HFFc6 (cell line): ENCODE measurements at places on chromosomes 7 and 10.
A peak's percentile ranks its signal among the peaks of the same experiment; 100 is the strongest.

DNA sequence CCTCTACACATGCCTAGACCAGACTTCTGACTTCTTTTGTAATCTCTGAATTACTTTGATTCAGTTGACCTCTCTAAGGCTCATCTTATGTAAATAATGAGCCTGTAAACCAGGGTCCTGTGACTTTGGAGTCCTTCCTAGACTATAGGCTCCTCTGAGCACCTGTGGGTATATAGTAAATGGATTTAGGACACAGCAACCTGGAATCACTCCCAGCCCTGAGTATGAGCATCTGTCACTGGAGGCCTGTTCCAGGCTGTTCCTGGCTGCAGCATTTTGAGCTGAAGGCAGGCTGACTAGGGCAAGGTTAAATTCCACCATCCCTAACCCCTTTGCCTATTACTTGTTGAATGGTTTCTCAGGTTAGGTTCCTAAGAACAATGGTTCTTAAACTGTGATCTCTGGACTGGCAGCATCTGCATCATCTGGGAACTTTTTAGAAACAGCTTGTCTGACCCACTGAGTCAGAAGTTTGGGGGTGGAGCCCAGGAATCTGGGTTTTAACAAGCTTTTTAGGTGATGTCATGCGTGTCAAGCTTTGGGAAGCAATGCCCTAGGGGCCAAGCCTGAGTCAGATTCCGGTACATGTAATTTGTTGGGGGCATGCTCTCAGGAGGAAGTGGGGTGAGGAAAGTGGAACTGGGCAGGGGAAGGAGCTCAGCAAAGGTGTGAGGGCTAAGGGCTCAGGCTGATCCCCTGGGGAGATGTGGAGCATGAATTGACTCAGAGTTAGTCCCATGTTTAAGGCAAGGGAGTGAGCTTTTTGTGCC, 28.2 kb downstream of the MINDY4 start:
- DNase-seq, result peak; percentile 87

- DNase-seq, result peak; percentile 78
These were observed 68.1 kb downstream of the VPS41 start for GRCh38 chr7:38840736-38841460.

GRCh38 chr7:87110778-87111177, 41.5 kb upstream of the DMTF1 start:
- no peak for DNase-seq

DNA sequence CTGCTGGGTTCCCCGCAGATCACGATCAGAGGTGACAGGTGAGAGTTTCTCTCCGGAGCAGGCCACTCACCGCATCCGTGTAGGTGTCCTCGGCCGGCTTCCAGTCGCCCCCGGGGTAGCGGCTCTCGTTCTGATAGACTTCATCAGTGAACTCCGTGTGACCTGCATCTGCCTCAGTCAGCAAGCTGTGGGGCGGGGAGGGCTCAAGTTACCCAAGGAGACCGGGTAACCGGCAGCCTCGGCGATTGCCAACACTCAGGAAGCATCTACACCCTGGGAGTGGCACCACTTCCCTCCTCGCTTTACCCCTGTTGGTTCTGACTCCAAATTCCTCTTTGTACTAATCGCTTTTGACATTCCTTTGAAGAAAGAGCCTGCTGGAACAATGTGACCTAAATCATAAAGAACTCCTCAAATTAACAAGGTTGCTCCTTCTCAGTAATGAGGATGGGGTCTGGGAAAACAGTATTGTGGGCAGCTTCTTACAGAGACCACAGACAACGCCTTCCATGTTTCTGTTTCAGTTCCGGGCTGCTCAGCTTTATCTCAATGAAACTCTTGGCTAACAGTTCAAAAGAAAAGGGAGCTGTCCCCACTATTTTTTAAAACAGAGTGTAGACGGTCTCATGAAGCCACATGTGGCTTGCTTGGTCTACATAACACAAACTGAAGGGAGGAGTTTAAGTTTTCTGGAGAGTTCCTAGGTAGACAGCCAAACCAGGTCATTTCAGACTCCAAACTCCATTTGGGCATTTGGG, 118.1 kb downstream of the MYOF start:
- no peak for DNase-seq

- no peak for DNase-seq
These were observed 11.4 kb upstream of the VWDE start for GRCh38 chr7:12415072-12415471.

DNA sequence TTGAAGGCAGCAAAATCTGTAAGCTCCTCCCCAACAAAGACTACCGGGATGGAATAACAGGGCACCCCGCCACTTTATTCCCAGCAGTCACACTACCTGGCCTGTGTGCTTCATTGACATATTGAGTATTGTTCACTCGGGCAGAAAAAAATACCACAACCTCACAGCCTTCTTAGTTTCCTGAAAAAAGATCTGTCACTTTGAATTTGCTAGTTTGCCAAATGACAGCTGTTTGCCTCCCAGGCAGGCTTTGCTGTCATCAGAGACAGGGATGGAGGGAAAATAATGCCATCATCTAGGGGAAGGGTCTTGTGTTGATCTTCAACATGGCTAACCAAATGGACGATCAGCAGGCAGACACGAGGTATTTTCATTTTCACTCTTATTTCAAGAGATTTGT, 26.9 kb downstream of the BMPER start:
- no peak for DNase-seq

GRCh38 chr7:87339373-87339897, 6.0 kb upstream of the CROT start:
- DNase-seq, result no peak

GRCh38 chr7:47803846-47804245, 144.4 kb downstream of the PKD1L1 start:
- no peak for DNase-seq

DNA sequence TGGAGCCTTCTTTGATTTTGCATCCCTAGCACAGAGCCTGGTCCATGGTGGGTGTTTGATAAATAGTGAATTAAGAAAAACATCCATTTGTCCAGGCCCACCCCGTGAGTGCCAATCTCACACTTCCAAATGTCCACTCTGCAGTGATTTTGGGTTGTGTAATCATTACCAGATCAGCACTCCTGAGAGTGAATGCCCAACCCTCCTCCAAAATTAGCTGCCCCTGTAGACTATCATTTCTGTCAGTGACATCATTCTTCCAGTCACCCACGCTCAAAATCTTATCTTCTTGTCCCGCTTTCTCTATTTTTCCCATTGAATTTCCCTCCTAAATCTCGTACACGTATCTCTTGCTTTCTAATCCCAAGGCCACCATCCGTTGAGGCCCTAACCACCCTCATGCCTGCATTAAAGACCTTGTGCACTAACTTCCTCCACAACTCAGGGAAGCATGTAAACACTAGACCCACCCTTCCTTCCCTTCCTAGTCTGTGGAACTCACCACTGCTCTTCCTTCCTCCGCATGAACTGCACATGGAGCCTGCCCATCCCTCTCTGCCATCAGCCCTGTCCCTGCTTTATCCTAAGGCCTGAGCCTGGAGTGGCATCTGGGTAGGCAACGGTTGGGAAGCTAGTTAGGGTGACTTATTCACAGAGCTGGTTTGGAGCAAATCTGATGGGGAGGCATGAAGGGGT, 32.8 kb downstream of the PIK3AP1 start:
- no peak for DNase-seq

DNA sequence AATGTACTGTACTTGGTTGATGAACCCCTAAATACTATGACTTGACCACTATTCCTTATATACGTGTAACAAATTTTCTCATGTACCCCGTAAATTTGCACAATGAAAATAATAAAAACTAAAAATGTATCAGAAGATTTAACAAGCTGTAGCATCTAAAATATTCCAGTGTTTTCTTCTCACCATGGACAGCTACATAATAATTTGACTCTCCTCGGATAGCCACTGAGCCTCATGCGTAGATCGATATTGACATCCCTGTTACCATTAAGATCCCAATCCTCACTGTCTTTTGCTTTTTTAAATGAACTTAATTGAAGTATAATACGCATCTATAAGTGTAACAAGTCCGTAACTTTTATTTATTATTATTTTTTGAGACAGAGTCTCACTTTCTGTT, 179.7 kb upstream of the C7orf33 start:
- no peak for DNase-seq

DNA sequence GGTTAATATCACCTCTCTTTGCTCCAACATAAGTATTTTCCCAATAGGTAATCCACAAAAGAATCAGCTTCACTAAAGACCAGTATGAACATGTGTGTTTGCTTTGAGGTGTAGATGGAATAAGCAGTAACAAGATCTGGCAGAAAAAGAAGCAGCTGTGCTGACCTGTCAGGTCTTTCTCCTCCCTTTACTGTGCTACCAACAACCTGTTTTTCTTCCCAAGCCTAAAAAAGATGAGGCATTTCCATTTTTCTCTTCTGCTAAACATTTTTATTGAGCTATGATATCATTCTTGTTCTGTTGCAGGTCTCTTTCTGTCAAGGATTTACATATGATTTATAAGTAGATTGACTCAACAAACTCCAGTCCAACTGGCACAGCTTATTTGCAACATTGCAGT, 315.2 kb upstream of the GLI3 start:
- no peak for DNase-seq

GRCh38 chr7:83957333-83957732, 237.3 kb downstream of the SEMA3A start:
- DNase-seq, result no peak
